Liver (tissue), 10 donors: ENCODE measurements at places on chromosomes 3 and 15.

- no peak for DNase-seq
These were observed 48.2 kb downstream of the HMG20A start for GRCh38 chr15:77468896-77469295.

GRCh38 chr15:92655178-92655995 lies at the start of gene FAM174B:
Gene FAM174B (minus strand): TSS chr15:92655775.
- no peak for DNase-seq

DNA sequence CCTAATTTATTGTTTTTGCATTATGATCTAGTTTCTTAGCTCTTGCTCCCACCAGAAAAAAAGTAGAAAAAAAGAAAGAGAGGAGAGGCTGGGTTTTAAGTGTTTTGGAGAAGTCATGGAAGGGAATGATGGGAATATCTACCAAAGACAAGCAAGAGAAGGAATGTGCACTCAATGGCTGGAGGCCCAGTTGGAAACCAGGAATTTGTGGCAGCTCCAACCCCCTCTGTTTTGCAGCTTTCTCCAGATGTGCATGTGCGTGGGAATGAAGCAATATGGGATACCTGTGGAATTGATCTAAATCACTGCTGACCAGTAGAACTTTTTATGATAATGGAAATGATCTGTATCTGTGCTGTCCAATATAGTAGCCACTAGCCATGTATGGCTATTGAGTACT lies 27.1 kb downstream of the EIF2AK4 start:
- no peak for DNase-seq

DNA sequence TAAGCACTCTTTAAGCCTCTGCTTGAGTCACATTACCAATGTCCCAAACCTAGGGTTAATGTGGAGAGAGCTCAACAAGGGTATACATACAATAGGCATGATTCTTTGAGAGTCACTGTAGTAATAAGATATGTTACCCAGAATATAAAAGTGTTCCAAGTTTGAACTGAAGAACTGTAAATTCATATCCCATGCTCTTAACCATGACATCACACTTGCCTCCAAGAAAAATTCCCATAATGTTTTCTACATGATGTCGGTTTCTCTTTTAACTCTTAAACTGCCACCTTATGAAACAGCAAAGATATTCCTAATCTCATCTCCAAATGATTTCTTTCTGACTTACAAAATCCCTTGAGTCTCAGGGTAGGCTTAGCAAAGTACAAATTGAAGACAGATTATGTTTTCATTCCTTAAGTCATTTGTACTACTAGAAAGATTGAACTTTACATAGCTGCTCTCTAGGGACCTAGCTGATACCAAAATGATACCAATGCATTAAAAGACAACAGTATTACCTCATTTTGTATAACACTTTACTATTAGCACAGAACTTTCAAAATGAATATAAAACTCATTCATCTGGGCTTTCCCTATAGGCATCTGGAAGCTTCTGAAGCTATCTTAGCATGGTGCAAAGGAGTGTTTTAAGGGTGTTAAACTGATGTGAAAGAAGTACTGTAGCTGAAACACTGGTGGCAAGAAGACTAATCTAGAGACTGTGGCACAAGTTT lies 127.1 kb downstream of the KCNMB2 start:
- no peak for DNase-seq

- no peak for DNase-seq
These were observed 180.7 kb downstream of the KLHL25 start for GRCh38 chr15:85614059-85614458.

GRCh38 chr3:42501681-42502428 lies 588 bp upstream of the VIPR1 start:
- peak; percentile 46 for DNase-seq

DNA sequence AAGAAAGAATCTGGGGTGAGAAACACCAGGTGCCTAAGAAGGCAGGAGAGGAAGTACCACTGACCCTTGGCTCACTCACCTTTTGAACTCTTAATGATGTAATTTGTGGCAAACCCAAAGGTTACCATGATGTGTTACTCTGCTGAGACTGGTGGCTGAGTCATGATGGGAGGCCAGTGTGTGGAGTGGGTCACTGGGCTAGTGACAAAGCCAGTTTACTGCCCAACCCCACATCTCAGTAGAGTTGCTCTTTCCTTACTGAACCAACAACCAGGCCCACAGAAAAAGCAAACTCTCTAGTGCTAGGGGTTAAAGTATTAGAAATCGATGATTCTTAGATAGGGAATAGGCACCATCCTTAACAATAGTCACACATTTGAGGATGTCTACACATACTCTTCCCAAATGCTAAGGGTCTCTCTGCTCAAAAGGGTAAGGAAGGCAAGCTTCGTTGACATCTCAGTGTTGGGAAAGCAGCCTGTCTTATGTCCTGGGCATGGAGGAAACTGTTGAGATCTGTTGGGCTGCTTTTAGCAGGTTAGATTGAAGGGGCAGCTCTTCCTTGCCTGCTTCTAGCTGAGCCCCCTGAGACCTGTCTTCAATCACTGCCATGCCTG lies 3.1 kb downstream of the RBP2 start:
- no peak for DNase-seq

DNA sequence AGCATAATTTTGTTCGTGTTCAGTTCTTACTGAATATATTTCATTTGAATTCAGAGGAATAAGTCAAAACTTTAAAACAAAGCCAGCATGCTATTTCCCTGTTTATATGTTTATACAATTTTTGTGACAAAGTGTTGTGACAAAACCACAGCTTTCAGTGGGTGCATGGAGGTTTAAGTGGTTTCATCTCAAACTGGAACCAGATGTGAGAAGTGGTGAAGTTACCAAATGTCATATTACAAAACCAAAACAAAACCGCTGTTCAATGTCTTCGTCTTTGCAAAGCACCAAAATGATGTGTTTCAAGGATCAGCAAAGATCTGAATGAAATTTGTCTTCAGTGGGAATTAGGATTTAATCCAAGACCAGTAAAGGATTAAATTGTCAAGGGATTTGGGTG lies 59.3 kb upstream of the OSTN start:
- DNase-seq: no peak

DNA sequence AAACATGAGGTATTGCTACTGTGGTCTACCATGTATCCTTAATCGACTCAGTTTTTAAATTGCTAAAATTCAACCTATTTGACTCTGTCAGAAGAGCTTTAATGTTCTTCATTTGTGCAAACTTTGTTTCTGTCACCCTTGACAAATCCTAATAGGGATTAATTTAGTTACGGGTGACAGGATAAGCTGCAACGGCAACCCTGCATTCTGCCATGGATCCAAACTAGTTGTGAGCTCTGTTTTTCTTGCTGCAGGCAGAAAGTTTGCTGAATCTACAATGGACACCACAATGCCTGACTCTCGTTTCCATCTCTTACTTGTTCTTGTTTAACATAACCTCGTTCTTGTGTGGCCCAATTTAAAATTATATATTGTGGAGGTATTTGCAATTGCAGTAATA lies 352.3 kb downstream of the ROBO2 start:
- no peak for DNase-seq

GRCh38 chr3:10213156-10213792 lies 35.0 kb upstream of the TATDN2 start:
- no peak for DNase-seq

DNA sequence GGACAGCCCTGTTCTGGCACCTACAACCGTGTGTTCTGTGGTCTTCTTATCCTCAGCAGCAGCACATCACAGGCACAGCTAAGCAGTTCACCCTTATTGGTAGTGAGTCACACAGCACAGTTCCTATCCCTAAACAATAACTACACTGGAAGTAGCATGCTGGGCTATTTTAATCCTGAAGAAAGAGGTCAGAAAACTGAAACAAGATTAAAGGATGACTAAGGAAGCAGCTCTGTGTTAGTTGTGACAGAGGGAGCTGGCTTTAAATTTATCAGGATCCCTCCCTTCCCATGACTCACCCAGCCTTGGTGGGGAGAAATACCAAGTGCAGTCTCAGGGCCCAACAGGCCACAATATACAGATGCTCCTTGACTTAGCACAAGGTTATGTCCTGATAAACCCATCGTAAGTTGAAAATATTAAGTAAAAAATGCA lies 144.3 kb downstream of the ERC2 start:
- no peak for DNase-seq

GRCh38 chr3:184857099-184857498 lies 45.1 kb downstream of the VPS8 start:
- DNase-seq: no peak

DNA sequence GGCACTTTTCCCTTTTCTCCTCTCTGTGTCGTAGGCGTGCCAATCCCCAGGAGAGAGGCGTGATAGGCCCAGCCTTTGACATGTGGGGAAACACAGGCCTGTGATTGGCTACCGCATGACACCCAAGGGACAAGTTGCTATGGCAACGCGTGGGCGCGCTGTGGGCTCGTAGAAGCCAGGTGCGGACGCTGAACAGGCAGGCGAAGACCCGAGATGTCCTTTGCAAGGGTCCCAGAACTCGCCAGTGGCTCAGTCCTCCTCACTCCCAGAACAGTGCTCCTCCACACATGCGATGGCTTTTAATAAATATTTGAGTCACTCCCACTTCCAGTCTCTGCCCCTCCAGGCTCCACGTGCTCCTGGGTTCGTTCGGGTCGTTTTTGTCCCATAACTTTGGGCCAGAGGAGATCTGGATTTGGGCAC lies 4.2 kb downstream of the SLC51B start:
- peak; percentile 74 for DNase-seq

DNA sequence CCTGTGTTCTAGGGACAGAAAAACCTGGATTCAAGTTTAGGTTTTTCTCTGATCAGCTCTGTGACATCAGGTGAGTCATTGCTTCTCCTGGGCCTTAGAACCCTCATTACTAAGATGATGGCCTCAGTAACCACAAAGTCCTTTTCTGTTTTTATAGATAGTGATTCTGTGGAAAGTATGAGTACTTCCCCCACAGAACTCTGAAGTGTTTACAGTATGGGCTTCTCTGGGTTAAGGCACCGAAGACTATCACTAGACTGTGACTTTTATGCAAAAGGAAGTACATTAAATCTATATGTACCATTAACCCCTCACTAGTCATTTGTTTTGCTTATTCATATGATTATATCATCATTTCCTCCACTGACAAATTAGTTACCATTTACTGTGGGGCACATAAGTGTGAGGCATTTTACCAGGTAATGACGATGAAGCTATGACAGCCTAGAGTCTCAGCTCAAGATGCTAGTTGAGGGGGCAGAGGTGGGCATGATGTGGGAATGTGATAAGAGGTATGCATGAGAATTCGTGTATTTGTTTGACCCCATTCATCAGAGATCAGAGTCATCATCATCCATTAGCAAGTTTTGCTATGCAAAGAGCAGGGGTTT lies 15.0 kb upstream of the RORA start:
- no peak for DNase-seq

- DNase-seq: no peak
These were observed 264.7 kb upstream of the NECTIN3 start for GRCh38 chr3:110806924-110807323.

DNA sequence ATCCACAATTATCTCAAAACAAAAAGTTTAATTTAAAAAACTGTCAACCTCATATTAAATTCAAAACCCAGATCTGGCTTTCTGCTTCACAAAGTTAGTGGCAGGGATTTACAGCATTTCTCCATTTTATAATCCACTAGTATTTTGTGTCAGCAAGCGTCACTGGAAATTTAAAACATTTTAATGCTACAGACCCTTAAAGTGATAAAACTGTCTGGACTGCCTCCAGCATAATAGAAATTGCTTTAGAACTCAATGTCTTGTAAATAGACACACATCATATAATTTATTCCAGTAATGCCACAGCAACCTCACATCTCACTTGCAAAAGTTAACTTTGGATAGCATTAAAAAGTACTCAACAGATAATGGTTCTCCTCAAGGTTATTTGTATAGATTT lies 116.1 kb downstream of the ULK4 start:
- DNase-seq: no peak

GRCh38 chr3:122349171-122349570 lies 24.1 kb downstream of the CSTA start:
- DNase-seq: no peak

DNA sequence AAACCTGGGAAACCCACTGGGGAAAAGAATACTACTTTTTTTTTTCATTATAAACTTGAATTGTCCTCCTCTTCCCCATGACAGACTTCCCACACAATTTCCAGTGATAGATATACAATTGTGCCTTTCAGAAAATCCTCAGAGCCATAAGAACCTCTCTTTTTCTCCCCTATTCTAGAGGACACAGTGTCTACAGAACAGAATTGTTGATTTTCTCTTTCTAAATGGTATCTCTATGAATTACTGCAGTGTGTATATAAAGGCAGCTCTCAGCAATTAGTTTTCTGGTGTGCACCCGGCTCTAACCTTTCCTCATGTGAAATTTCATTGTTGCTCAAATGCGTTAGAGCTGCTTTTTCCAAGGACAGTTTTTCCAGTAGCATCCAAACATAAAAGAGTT lies 430.1 kb downstream of the TUSC7 start:
- DNase-seq: no peak

GRCh38 chr3:98027085-98027446 lies 8.0 kb downstream of the GABRR3 start:
- DNase-seq: no peak

- DNase-seq: no peak
These were observed 169.4 kb downstream of the FNDC3B start for GRCh38 chr3:172208586-172209332.

- DNase-seq: no peak
These were observed 50.8 kb downstream of the RFTN1 start for GRCh38 chr3:16462679-16463078.

GRCh38 chr3:188513662-188514328 lies 359.8 kb downstream of the LPP start:
- no peak for DNase-seq

- DNase-seq: no peak
These were observed 72.6 kb upstream of the DPH6 start for GRCh38 chr15:35618260-35619188.

DNA sequence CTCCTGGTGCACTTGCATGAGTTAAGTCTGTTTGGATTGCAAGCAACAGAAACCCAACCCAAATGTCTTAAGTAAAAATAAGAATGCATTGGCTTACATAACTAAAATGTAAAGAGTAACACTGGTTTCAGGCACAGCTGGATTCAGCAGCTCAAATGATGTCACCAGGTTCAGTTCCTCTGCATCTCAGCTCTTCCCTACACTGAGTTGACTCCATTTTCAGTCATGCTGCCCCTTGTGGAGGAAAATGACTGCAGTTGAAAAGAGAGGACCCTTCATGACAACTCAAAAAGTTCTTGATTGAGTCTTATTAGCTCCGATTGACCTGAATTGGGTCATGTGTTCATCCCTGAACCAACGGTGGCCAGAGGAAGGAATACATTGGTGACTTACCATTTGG lies 138.5 kb upstream of the ABI3BP start:
- no peak for DNase-seq

- DNase-seq: no peak
These were observed 69.1 kb upstream of the TAMM41 start for GRCh38 chr3:11915621-11916424.
